Fibroblast of skin of abdomen (primary cell): ENCODE measurements at places on chromosomes 7 and 10.

DNA sequence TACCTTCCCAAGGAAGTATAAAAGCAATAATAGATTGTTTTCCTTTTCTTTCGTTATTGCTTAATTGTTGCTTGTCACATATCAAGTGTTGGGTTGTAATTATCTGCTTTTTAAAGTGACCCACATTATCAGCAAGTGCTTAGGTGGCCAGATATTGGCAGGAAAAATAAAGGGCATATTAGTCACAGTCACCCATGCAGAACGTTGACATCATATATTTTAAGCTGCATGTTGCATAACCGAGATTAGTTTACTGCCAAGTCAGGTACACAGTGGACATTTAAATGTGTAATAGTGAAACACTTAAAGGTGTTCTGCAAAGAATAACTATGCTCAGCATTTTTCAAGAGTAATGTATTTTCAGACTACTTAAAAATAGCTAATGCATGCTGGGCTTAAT, 11.4 kb downstream of the NEBL start:
- no peak for DNase-seq

DNA sequence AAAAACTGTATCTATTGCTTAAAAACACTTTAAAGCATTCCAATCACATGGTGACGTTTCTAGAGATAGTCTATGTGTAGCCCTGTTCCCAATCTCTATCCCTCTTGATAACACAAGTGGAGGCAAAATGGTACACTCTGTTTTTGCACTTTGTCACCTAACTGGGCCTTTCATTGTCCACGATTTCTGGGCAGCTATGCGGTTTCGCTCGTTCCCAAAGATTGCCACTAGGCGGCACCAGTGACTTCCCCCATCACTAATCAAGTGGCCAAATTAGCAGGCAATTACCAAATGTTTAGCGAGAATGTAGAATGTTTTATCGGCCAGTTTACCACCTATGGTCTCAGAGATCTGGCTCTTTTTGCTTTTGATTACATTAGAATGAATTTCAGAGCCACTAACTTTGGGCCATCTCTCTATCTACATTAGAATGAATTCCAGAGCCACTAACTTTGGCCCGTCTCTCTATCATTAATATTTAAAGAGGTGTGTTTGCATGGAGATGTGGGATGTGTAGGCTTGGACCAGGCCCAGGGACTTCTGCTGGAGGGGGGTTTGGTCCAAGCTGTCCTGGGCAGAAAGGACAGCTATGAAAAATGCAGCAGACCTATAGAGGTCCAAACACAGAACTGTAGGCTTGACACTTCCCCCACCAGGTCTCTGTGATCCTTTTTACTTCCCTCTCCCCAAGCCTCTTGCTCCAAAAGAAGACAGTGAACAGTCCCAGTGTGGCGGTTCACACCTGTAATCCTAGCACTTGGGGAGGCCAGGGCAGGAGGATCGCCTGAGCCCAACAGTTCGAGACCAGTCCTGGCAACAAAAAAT, 90.1 kb downstream of the EPC1 start:
- DNase-seq = peak; percentile 52

GRCh38 chr7:98354052-98354451, 46.8 kb downstream of the BAIAP2L1 start:
- no peak for DNase-seq

DNA sequence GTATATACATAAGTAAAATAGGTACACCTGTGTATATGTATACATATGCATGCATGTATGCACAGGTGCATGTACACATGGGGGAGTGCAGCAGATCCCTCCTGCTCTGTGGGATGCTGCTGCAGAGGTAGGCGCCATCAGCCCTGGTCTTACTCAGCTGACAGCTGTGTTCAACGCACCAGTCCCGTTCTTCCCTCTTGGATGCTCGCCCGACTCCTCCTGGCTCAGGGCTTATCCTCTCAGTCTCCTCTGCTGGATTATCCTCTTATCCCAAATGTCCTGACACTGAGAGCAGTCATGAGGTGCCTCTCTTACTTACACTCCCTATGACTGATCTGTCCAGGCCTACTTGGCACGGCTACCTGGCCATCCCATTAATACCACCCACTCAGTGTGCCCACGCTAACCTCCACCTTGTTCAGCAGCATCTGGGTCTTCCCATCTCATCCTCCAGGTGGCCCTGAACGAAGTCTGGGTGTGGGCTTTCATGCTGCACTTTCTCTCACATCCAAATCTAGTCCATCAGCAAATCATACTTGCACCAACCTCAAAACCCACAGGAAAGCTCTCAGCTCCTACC, 357.1 kb downstream of the TCERG1L start:
- no peak for DNase-seq

DNA sequence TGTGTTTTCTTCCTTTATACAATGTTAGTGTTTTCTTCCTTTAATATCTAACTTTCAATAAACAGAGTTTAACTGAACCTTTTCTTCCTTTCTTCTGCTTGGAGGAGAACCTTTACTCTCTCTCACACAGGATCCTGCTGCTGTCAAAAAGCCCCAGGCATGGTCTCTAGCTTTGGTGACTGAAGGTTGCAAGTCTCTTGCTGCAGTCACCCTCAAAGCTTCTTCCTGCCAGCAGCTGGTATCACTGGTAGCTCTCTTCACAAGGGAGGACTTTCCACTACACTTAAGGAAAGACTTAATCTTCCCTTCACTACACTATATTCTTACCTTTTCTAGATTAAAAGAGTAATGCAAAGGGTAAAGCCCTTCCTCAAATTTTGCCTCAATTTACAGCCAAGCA, 153.4 kb downstream of the SGMS1 start:
- DNase-seq = no peak

GRCh38 chr7:158646766-158647474, 57.7 kb downstream of the NCAPG2 start:
- DNase-seq = no peak

GRCh38 chr7:17312641-17313040, 14.2 kb downstream of the AHR start:
- DNase-seq = no peak

GRCh38 chr7:152925412-152926147, 166.0 kb downstream of the ACTR3B start:
- no peak for DNase-seq

GRCh38 chr7:74290553-74290950, 1.3 kb downstream of the CLIP2 start:
- no peak for DNase-seq

GRCh38 chr7:69992938-69993337, 394.7 kb downstream of the AUTS2 start:
- DNase-seq = no peak

- DNase-seq = no peak
Observed at GRCh38 chr7:93218997-93219827, 7.1 kb downstream of the HEPACAM2 start.

DNA sequence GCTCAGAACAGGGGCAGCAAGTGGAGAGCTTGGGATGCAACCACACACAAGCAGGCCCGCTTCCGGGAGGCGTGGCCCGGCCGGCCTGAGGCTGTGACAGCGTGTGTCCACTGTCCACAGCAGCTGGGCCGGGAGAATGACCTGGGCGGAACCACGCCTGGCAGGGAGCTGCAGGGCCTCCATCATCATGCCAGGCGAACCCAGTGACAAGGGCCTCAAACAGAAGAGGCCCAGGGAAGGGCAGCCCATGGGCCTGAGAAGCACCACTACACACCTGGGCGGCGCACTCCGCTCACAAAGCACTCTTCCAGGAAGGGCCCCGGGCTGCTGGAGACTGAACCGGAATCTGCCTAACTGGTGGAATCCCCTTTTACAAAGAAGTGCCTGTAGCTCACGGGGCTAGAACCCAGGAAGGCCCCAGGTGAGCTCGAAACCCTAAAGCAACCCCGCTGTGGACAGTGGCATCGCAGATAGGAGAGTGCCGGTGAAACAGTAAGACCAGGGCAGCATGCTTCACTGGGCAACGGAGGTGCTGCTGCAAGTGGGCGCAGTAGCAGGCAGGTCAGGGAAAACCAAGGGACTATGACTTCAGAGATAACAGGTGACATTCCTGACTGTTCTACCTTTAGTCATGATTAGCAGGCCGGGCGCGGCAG, 66.0 kb downstream of the MAD1L1 start:
- no peak for DNase-seq

- no peak for DNase-seq
Observed at GRCh38 chr7:121744877-121745276, 128.1 kb upstream of the PTPRZ1 start.

DNA sequence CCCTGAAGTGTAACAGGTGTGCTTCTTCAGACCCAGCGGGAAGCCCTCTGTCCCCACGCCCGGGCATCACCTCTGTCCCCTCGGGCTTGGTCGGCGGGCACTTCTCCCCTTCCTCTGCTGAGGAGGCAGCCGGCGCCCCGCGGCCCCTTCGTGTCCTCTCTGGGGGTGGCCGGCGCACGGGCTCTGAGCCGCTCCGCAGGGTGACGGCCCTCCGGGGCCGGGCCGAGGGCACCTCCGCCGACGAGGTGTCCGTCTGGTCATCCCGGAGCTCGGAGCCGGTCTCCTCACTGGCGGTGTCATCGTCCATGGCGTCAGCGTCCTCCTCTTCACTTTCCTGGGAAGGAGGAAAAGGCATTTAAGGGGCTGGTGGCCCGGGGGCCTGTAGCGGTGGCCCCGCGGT, 239.0 kb downstream of the SFMBT2 start:
- DNase-seq = no peak

GRCh38 chr7:116876664-116877442, 14.5 kb downstream of the CAPZA2 start:
- no peak for DNase-seq

GRCh38 chr10:32348297-32349198, 1.6 kb upstream of the EPC1 start:
- no peak for DNase-seq

GRCh38 chr7:13282377-13282980, 595.0 kb downstream of the ARL4A start:
- peak; percentile 28 for DNase-seq

DNA sequence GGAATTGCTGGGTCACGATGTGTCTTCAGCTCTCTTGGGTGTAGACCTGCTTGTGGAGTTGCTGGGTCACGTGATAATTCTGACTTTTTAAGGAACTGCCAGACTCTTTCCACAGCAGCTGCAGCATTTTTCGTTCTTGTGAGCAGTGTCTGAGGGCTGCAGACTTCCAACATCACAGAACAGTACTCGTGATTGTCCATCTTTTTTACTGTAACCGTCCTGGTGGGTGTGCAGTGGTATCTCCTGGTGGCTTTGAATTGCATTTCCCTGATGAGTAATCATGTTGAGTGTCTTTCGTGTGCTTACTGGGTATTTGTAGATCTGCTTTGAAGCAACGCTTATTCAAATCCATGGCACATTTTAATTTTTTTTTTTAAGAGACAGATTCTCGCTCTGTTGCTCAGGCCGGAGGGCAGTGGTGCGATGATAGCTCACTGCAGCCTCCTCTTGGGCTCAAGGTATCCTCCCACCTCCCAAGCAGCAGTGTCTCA, 22.7 kb downstream of the INPP5A start:
- no peak for DNase-seq

DNA sequence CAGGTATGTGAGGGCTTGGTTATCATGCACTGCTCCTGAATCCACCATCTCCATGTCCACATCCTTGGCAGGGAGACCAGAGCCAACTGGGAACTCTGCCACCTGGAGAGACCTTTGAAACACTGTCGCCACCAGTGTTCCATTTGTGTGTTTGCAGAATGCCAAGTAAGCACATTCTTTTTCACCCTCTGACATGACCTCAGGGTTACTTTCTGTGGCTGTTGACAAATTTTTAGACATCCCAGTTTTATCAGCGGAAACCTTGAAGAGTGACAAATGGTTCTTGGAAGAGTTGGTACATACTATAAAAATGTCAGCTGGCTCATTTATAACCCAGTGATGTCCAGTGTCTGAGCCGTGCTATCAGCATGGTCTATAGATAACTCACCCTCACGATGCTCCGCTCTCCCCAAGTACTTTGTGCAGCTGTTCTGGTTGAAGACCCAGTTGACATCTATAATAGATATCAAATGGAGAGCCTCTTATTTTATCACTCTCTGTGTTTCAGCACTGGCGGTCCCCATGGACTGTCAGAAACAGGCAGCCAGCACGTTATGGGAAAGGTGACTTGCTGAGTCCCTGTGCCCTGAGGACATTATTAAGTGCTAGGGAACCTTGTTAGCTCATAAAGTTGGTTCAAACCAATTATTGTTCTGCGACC, 563.1 kb upstream of the GALNT17 start:
- DNase-seq = no peak

GRCh38 chr7:69747144-69747543, 148.9 kb downstream of the AUTS2 start:
- no peak for DNase-seq

- DNase-seq = no peak
Observed at GRCh38 chr10:104831272-104831671, 190.2 kb downstream of the SORCS3 start.

- no peak for DNase-seq
Observed at GRCh38 chr10:80079312-80079719, 851 bp downstream of the TMEM254 start.

- no peak for DNase-seq
Observed at GRCh38 chr7:26584987-26585665, 279.3 kb downstream of the SKAP2 start.

- DNase-seq = no peak
Observed at GRCh38 chr7:1914321-1914720, 244.2 kb downstream of the ELFN1 start.

GRCh38 chr7:112757337-112757736, 32.9 kb downstream of the TMEM168 start:
- no peak for DNase-seq

DNA sequence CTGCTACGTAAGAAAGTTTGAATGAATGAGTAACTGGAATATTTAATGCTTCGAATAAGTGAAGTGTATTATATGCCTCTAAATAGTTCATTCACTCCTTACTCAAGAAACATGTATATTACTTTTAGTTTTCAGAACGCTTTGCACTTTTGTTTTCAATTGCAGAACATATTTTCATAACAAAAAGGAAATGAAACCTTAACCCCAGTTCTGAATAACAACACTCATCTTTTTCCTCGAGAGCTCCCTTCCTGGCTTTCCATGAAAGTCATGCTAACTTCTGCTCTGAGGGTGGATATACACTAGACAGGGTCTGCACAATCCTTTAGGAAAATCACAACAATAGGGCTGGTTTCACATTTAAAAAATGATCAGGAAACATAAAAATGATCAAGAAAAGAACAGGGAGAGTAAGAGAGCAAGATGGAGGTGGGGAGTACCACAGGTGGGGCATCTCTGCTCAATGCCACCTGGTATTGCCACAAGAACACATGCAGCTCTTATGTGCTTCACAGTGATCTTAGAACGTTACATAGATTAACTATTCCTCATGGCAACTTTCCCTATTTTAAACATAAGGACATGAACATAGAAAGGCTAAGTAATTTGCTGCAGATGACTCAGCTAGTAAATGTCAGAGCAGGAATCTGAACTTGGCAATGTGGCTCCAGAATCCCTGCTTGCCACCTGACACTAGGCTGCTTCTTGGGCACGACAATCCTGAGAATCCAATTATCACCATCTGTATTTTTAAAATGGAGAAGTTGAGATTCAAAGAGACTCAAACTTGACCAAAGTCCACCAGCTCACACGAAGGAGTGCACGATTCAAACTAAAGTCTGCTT, 219.5 kb upstream of the AOAH start:
- DNase-seq = no peak

DNA sequence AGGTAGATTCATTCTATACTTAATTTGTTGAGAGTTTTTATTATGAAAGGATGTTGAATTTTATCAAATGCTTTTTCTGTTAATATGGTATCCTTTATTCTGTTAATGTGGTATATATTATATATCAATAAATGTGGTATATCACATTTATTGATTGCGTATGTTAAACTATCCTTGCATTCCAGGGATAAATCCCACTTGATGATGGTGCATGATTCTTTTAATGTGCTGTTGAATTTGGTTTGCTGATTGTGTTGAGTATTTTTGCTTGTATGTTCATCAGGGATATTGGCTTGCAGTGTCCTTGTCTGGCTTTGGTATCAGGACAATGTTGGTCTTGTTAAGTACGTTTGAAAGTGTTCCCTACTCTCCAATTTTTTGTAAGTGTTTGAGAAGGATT, 11.9 kb downstream of the LRMDA start:
- DNase-seq = no peak
